ENCODE measurements at places on chromosomes 13 and 19. TPM values are rescaled to one million over a fixed set of nuclear protein-coding genes. Genes with fewer than 3 reads are reported as not detected.

Gene KLK5
- polyA plus RNA-seq = not detected

- peak; percentile 42 for DNase-seq
Measured at GRCh38 chr19:45613926-45614725, 12.1 kb upstream of the GPR4 start.

GRCh38 chr13:20960663-20961309 lies 58.2 kb upstream of the XPO4 start:
- DNase-seq = no peak

DNA sequence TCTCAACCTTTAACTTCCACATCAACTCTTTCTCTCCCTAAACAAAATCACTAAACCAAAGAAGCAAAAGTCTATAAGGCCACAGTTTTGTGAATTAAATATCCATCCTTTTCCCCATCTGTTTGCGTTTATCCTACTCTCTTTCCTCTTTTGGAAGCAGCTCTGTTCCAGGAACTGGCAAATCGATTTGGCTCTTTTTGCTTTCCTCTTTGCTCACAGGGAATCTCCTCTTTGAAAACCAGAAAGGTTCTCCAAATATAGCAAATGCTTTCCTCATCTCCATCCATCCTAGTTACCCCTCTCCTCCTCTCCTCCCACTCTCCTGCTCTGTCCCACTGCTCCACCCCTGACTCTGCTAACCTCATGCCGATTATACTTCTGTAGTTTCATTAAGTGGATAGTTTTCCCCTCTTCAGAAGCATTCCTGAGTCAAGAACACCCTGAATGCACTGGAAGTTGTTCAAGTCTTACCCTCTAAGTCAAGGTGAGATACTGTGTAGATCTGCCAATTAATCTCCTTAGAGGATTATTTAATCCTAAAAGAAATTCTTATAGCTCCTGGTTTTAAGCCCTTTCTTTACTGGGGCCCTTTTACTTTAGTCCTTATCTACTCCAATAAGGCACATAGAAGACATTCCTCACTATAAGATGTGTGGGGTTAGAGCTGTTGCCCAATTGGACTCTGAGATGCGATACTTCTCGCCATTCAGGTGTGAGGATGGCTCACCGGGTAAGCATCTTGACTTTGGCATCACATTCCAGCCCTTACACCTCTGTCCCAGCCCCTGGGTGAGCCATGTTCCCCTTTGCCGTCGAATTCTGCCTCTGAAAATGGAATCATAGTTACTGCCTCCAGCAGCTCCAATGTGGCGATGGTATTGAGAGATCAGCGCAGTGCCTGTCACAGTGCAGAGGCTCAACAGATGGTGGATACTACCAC lies 67.6 kb downstream of the COL4A2 start:
- DNase-seq = peak; percentile 85

DNA sequence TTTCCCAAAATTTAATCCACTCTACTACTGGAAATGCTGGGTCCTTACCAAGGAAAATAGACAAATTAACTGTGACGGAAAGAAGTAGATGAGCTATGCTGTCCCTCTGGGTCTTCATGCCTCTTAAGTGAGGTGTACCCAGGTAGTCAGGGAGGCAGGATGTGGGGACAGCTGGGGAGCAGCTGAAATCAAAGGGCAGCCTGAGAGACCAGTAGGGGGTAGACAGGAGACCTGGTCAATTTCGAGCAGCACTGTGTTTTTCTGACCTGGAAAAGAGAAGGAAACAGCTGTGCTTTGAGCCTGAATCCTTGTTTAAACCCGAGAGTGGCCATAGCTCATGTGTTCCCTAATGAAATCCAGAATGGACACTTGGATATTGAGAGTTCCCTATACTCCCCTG lies 587.3 kb downstream of the EFNB2 start:
- DNase-seq = no peak
